ENCODE measurements at places on chromosomes 1 and 21. TPM values are rescaled to one million over a fixed set of nuclear protein-coding genes. Genes with fewer than 3 reads are reported as not detected.

Gene CYYR1
- total RNA-seq: not detected

Gene GNG4
- total RNA-seq: 13.7 TPM

Gene TRIM46
- total RNA-seq: 2.4 TPM

Gene C1orf94
- not detected for total RNA-seq

Gene PROK1
- total RNA-seq: not detected

Gene AXDND1
- total RNA-seq: 0.25 TPM

Gene TTC24
- total RNA-seq: not detected

Gene TRPM2
- total RNA-seq: 8.1 TPM

Gene KIF17
- 2.7 TPM for total RNA-seq

Gene TMCC2
- total RNA-seq: 1.6 TPM

Gene CLCA4
- not detected for total RNA-seq

Gene CDCA8
- 46.5 TPM for total RNA-seq

Gene FLAD1
- total RNA-seq: 38.5 TPM

Gene IPO13
- total RNA-seq: 15.0 TPM

Gene FAM163A
- not detected for total RNA-seq

Gene TCEA3
- total RNA-seq: 0.46 TPM

Gene CELA2A
- total RNA-seq: not detected

Gene INSRR
- not detected for total RNA-seq

Gene C1QB
- total RNA-seq: not detected

Gene SLAMF6
- total RNA-seq: not detected

Gene CHRM3
- 0.16 TPM for total RNA-seq

Gene TEKT2
- total RNA-seq: not detected

Gene KPRP
- total RNA-seq: not detected

Gene CALML6
- not detected for total RNA-seq

Gene LCE1B
- not detected for total RNA-seq

Gene CFHR5
- not detected for total RNA-seq

Gene TENT5C
- total RNA-seq: 0.03 TPM

Gene AMY2A
- not detected for total RNA-seq

Gene FCRLB
- 1.6 TPM for total RNA-seq

Gene PGLYRP4
- total RNA-seq: not detected

Gene LCE2C
- total RNA-seq: not detected

Data from A549 treated with Mapracorat at 1 μM for 4 hours (cell line).